Anterior cingulate cortex (tissue), 58 donors: ENCODE measurements at places on chromosomes 7 and 10.

DNA sequence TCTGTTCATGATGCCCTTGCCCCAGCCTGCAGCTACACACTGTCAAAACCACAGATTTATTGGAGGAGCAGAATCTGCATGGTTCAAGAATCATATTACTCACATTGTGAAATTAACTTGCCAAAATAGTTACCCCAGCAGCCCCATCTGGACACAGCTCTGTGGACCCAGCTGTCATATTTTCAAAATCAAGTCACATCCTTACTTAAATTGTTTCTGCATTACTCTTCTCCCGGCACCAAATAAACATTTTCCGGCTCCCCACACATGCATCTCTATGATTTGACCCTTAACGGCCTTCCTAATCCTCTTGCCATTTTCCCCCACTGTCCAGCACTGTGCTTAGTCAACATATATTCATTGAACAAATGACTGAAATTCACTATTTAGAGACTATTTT lies 43.8 kb upstream of the GPR26 start:
- no peak for DNase-seq

DNA sequence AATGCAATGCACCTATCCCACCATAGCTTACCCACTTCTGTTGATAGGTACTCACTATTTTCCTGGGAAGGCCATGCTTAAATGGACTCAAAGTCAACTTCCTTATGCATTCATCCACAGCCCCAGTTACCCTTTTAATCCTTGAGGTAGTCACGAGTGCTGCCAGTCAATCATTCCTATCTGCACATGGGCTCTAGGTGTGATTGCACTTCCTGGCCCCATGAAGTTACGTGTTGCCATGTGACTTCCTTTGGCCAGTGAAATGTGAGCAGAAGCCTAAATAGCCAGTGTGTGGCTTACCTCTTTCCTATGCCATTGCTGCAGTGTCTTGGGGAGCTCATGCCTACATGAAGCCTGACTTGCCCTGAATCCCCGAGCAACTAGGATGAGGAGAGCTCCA lies 23.5 kb upstream of the EIF5AL1 start:
- DNase-seq: no peak

- DNase-seq: no peak
Observed at GRCh38 chr7:22784346-22784745, 38.3 kb downstream of the TOMM7 start.

- DNase-seq: no peak
Observed at GRCh38 chr7:23915236-23915635, 205.2 kb downstream of the STK31 start.
